Mesangial cell (primary cell): ENCODE measurements at places on chromosomes 3 and 15. TPM values are rescaled to one million over a fixed set of nuclear protein-coding genes. Genes with fewer than 3 reads are reported as not detected.

SEMA6D gene
- total RNA-seq, result 0.49 and 2.9 TPM in 2 replicates

SLC9C1 gene
- not detected in 2 replicates for total RNA-seq

FRMD5 gene
- 8.5 and 10.8 TPM in 2 replicates for total RNA-seq

RLBP1 gene
- total RNA-seq, result not detected in 2 replicates

CHRNA7 gene
- 1.4 TPM in 1 of 2 replicates, not detected in the other for total RNA-seq

POPDC2 gene
- under 0.01 TPM in 1 of 2 replicates, not detected in the other for total RNA-seq

CDHR4 gene
- not detected in 2 replicates for total RNA-seq

HEG1 gene
- total RNA-seq, result 44.8 and 78.6 TPM in 2 replicates

SPESP1 gene
- total RNA-seq, result 1.3 and 3.4 TPM in 2 replicates

ZNF662 gene
- total RNA-seq, result 1.1 and 1.8 TPM in 2 replicates

REC114 gene
- total RNA-seq, result not detected in 2 replicates

GABRB3 gene
- total RNA-seq, result 0.16 and 2.4 TPM in 2 replicates

DAZL gene
- total RNA-seq, result not detected in 2 replicates

ACKR2 gene
- total RNA-seq, result 0.89 TPM in 1 of 2 replicates, not detected in the other

OCA2 gene
- 0.49 and 0.76 TPM in 2 replicates for total RNA-seq

ITIH1 gene
- not detected in 2 replicates for total RNA-seq

GOLGA6D gene
- total RNA-seq, result not detected in 2 replicates

TUBGCP4 gene
- 12.9 and 14.3 TPM in 2 replicates for total RNA-seq

C3orf85 gene
- not detected in 2 replicates for total RNA-seq

DUOXA1 gene
- total RNA-seq, result not detected in 2 replicates

GOLGA8G gene
- total RNA-seq, result not detected in 2 replicates

TEX55 gene
- not detected in 2 replicates for total RNA-seq

TERC gene
- total RNA-seq, result 67.2 and 103 TPM in 2 replicates

CHRFAM7A gene
- 0.16 and 3.0 TPM in 2 replicates for total RNA-seq

POU1F1 gene
- not detected in 2 replicates for total RNA-seq

PP2D1 gene
- total RNA-seq, result not detected in 2 replicates

SLC2A2 gene
- 1.9 TPM in 1 of 2 replicates, not detected in the other for total RNA-seq

TYRO3 gene
- total RNA-seq, result 11.7 and 13.1 TPM in 2 replicates

AHSG gene
- not detected in 2 replicates for total RNA-seq

TWF2 gene
- 141 and 180 TPM in 2 replicates for total RNA-seq

CA12 gene
- total RNA-seq, result 7.2 and 12.4 TPM in 2 replicates

TGM4 gene
- total RNA-seq, result 0.13 and 0.65 TPM in 2 replicates

ZNF619 gene
- 3.5 and 3.6 TPM in 2 replicates for total RNA-seq

DAPK2 gene
- total RNA-seq, result 0.16 and 0.38 TPM in 2 replicates

CILP gene
- 0.13 TPM in 1 of 2 replicates, not detected in the other for total RNA-seq

TLE3 gene
- 36.8 and 41.4 TPM in 2 replicates for total RNA-seq

RARRES1 gene
- total RNA-seq, result 2.3 and 28.3 TPM in 2 replicates

DNAH12 gene
- total RNA-seq, result under 0.01 TPM in 1 of 2 replicates, not detected in the other

MYO5C gene
- 4.8 and 5.5 TPM in 2 replicates for total RNA-seq

SMARCC1 gene
- total RNA-seq, result 39.3 and 46.3 TPM in 2 replicates

LYZL4 gene
- not detected in 2 replicates for total RNA-seq

BCL2A1 gene
- not detected in 2 replicates for total RNA-seq

GNAT1 gene
- total RNA-seq, result not detected in 2 replicates

IL5RA gene
- not detected in 2 replicates for total RNA-seq

GNB5 gene
- 32.9 and 33.7 TPM in 2 replicates for total RNA-seq

ROPN1 gene
- not detected in 2 replicates for total RNA-seq

NDUFB5 gene
- total RNA-seq, result 48.0 and 54.3 TPM in 2 replicates

EAF1 gene
- 25.9 and 32.2 TPM in 2 replicates for total RNA-seq

SH2D7 gene
- not detected in 2 replicates for total RNA-seq

GREM1 gene
- 55.8 and 78.7 TPM in 2 replicates for total RNA-seq

PLA2G4F gene
- not detected in 2 replicates for total RNA-seq

HYAL1 gene
- 1.1 and 1.5 TPM in 2 replicates for total RNA-seq

PDZRN3 gene
- total RNA-seq, result 0.98 and 1.0 TPM in 2 replicates

CMTM8 gene
- total RNA-seq, result 7.3 and 8.9 TPM in 2 replicates

MYO1E gene
- 98.9 and 99.8 TPM in 2 replicates for total RNA-seq
